ENCODE measurements at places on chromosomes 7 and 10.

GRCh38 chr7:155594961-155595366 lies 48.6 kb upstream of the CNPY1 start:
- DNase-seq: no peak

GRCh38 chr7:91079487-91079886 lies 184.7 kb upstream of the FZD1 start:
- DNase-seq: no peak

GRCh38 chr10:42975558-42976340 lies 101.1 kb upstream of the RET start:
- DNase-seq: no peak

DNA sequence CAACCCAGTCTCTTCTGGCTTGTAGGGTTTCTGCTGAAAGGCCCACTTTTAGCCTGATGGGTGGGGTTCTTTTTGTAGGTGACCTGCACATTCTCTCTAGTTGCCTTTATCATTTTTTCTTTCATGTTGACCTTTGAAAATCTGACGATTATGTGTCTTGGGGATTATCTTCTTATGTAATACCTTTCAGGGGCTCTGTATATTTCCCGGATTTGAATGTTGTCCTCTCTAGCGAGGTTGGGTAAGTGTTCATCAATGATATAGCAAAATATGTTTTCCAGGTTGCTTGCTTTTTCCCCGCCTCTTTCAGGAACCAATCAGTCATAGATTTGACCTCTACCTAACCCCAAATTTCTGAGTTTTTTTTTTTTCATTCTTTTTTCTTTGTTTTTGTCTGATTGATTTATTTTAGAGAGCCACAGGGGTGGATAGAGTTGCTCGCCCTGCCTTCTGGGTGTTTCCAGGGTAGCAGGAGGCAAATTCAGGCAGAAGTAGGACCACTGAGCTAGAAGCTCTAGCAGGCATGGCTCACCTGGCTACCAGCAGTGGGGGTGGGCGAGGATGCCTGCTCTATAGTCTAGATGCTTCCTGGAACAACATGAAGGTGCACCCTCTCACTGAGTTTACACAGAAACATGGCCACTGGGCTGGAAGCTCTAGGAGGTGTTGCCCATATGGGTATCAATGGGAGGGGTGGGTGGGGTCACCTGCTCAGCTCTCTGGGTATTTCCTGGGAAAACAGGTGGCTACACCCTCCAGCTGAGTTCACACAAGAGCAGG lies 94.9 kb downstream of the CCDC7 start:
- DNase-seq: no peak

GRCh38 chr7:92797693-92798092 lies 38.7 kb downstream of the CDK6 start:
- DNase-seq: no peak

- DNase-seq: no peak
Measured at GRCh38 chr10:16777473-16778370, 39.5 kb downstream of the RSU1 start.

DNA sequence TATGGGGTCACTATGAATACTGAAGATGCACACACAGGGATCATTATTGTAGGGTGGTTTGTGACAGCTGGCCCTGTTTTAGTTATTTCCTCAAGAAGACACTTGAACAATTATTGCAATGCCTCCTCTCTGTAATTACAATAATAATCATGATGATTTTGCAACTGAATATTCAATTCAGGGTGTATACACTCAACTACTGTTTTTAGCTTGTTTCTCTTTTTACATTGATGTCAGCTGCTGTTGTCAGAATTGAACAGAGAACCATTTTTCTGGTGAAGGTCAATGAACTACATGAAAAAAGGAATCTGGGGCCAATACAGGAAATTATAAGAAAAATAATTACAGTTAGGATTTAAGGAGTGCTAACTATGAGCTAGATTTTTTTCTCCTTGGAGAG lies 28.6 kb upstream of the MKLN1 start:
- DNase-seq: no peak

DNA sequence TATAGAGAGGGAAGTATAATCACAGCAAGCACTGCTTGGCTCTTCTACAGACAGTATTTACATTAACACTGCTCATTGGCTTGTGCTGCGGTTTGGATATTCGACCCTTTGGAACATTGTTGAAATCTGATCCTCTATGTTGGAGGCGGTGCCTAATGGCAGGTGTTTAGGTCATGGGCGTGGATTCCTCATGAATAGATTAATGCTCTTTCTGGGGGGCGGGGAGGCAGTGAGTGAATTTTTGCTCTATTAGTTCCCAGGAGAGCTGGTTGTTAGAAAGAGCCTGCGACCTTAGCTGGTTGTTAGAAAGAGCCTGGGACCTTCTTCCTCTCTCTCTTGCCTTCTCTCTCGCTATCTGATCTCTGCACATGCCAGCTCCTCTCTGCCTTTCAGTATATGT lies 77.3 kb upstream of the SVIL start:
- DNase-seq: no peak

DNA sequence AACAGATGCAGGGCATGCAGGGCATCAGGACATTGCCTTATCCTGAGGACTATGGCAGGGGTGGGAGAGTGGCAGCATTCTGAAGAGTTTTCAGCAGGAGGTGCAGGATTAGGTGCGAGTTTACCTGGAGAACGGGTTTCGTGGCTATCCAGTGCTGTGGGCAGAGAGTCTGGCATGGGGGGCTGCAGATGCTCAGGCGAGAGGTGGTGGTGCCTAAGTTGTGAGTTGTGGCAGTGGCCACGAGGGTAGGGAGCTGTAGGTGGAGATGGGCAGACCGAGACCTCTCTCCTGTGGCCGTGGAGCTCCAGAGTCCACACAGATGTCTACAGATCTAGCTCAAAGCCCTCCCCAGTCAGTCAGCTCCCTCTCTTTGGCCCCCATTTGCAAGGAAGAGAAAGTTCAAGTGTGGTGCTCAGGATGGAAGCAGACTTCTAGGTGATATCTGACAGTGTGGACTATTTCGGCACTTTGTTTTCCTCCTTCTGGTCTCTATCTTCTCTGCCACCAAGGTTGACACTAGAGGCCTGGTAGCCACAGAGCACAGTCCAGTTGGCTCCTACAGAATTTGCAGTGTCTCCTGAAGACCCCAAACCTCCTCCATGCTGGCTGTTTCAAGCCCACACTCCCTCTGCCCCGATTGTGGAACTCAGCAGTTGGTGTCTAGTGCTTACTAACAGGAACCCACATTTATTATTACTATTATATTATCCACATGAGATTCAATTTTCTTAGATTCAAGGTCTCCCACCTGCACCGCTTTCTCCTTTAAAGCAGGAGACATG lies 955.7 kb upstream of the ZNF722 start:
- DNase-seq: no peak

DNA sequence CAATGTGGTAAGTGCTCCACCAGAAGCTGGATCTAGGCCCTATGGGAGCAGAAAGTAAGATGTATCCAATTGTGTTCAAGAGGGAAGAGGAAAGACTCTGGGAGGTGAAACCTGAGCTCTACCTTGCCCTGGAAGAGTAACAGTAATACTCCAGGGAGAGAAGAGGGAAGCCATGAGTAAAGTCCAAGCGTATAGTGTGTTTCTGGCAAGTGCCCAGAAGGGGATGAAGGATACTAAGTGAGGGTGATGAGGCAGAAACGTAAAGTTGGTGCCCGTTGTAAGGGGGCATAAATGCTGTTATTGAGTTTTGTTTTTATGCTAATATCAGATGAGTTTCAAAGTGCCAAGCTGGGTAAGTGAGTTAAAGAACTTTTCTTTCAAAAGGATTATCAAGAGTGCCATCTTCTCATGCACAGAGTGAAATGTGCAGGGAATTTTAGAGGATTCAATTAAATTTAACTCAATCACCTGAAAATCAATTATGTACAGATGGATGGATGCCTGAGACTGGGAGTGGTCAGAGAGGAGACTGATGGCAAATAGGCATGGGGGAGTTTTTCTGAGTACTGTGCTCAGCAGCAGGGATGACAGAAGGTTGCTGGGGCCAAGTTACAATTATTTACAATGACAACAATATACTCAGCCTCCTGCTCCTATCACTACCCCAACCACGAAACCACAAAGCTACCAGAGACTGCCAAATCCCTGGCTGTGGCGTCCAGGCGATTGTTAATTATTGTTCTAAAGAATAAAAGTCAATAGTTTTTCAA lies 123.3 kb upstream of the LAMB4 start:
- DNase-seq: no peak

DNA sequence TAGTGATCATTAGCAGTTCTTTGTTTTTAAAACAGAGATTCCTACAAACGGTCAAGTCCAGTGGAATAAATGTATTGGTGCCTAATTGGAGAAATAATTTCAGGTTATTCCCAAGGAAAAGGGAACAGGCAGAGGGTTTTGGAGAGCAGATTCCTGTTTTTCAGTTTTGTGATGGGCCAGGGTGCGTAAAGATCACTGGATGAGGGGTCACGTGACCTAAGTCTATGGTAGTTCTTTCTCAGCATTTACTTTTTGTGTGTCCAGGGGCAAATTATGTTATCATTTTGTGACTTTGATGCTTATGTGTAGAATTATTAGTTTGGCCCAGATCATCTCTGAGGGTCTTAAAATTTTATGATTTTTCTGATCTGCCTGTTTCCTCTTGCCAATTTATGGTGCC lies 15.2 kb downstream of the CHN2 start:
- no peak for DNase-seq

DNA sequence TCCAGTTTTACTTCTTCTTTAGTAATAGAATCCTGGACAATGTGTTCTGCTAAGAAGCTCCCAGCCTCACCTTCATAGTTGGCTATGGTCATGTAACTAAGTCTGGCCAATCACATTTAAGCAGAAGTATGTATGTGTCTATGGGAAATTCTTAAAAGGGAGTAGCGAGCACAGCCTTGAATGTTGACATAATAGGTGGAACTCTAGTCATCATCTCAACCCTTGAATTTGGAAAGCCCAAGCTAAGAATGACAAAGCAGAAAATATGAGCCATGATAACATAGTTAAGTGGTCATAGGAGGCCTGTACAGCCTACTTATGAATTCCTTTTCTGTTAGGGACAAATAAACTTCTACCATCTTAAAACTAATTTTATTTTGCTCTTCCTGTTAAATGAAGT lies 134.1 kb downstream of the MAGI2 start:
- DNase-seq: no peak

DNA sequence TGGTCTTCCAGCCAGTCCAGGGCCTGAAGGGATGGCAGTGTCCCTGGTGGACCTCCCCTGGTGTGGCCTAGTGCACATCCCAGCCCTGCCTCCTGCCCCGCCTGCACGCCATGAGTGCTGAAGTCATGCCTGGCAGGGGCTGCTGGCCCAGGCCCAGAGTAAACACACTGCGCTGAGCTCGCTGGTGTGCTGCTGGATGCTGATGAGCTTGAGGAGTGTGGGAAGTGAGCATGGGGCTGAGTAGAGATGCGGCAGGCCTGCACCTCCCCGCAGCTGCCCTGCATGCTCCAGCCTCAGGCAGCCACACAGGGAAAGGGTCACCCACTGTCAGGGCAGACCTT lies 43.2 kb downstream of the HTRA1 start:
- DNase-seq: no peak

- no peak for DNase-seq
Measured at GRCh38 chr7:158255156-158255555, 332.5 kb downstream of the PTPRN2 start.

GRCh38 chr7:103532955-103533354 lies 86.9 kb upstream of the SLC26A5 start:
- no peak for DNase-seq

DNA sequence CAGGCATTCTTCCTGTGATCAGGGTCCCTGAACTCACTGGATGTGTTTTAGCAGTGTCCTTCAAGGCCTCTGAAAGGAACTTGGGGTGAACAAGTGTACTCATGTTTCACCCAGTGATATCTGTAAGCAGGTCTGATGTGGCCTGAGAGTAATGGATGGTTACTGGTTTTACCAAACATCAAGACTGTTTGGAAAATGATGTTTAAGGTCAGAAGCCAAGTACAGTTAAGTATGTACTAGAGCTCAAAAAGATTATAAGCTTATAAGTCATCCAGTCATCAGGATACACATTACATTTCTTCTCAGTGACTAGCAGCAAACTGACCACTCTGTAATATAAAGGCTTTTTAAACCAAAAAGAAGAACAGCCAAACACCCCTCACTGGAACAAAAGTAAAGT lies 79.8 kb upstream of the PTN start:
- no peak for DNase-seq

GRCh38 chr7:2922348-2922691 lies 78.2 kb upstream of the GNA12 start:
- no peak for DNase-seq

DNA sequence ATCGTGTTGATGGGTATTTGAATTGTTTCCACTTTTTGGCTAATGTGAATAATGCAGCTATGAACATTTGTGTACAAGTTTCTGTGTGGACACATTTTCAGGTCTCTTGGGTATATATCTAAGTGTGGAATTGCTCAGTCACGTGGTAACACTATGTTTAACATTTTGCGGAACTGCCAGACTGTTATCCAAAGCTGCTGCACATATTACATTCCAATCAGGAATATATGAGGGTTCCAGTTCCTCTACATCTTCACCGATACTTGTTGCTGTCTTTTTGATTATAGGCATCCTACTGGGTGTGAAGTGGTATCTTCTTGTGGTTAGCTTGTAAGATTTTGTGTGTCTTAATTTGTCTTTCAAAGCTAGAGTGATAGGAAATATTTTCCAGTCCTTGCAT lies 6.8 kb downstream of the PTPN12 start:
- DNase-seq: no peak

DNA sequence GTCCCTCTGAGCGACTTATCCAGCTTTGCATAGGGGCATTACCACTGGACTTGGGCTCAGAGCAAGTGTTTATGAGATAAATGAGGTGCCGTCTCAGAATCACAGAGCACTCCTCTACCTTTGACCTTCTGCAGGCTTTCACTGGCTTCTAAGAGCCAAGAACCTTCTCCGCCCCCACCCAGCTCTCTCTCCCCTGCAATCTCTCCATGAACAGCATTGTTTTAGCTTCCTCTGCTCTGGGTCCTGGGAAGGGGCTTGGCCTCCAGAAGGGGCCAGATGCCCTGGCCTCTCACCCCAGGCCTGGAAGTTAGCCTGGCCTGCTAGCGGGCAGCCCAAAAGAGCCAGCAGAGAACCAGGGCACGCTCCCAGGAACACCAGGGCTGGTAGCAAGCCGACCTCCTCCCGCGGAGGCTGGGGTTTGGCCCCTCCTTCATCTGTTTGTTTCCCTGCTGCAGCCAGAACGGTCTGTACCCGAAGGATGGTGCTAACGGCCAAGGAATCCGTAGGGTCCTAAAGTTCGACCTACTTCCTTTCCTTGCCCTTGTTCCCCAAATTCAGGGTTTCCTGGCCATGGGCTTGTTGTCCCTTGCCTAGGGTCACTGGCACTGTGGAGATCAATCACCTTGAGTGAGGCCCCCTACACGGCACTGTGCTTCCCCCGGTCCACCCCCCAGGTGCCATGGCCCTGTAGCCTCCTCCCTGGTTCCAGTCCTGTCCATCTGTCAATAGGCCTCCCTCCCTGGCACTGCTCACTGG lies 18.7 kb upstream of the DDIT4 start:
- DNase-seq: no peak

Measured in stimulated activated CD8-positive, alpha-beta memory T cell treated with anti-CD3 and anti-CD28 coated beads, Interleukin-12 subunit alpha, Interleukin-12 subunit beta, amount 100 ng/mL, for 4 hours (primary cell).